ENCODE measurements at places on chromosomes 11 and 22. TPM values are rescaled to one million over a fixed set of nuclear protein-coding genes. Genes with fewer than 3 reads are reported as not detected.

Gene UBQLNL
- total RNA-seq = 0.21 TPM

Gene UPK2
- 0.80 TPM for total RNA-seq

Gene CHRM1
- total RNA-seq = not detected

Gene CATSPERZ
- total RNA-seq = not detected

Gene P2RY2
- total RNA-seq = not detected

Gene PRODH
- 0.45 TPM for total RNA-seq

Gene DDIAS
- 21.4 TPM for total RNA-seq

Gene ZNF280B
- total RNA-seq = 2.4 TPM

Gene CDC42EP1
- total RNA-seq = 0.09 TPM
